CD4-positive, alpha-beta T cell treated with Interleukin-15 for 4 hours (primary cell): ENCODE measurements at places on chromosomes 7 and 10.

DNA sequence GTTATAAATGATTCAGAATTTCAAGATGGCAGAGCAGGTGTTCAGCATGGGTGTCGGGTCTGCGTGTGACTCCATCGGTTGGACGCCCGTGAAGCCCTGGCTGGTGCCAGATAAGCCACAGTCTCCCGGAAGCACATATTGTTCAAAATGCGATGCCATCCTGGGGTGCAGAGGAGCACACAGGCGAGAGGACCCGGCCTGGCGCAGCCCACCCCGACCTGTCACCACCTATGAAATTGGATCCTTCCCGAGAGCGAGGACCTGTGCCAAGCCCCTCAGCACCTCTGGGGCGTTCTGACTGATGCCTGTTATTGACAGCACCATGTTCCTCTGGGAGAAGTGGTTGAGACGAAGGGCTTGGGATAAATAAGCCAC is 110.1 kb downstream of the ACTR3B start:
- no peak for DNase-seq

- DNase-seq, result no peak
Observed at GRCh38 chr10:116925056-116925455, 75.8 kb downstream of the ENO4 start.

DNA sequence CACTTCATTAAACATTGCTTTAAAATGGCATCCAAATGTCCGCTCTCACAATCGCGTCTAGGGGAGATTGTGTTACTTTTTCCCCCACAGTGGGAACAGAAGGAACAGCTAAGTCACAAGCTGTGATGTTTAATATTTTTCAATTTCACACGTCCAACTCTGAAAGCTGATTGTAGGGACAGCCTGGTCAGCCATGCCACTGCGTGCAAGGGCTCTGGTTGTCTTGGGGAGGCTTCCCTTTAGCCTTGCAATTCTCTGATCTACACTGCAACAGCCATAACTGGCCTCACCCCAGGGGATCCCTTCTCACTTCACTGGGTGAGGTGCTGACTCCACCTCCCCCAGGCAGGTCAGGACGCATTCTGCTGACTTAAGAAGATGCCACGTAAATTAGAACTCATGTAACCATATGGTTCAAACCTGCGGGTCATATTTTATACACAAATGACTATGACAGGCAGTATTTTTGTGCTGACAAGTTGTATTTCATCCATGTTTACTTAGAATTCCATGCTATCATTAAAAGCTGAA is 425.2 kb upstream of the NFE2L3 start:
- DNase-seq, result no peak

- no peak for DNase-seq
Observed at GRCh38 chr7:91556956-91557650, 292.9 kb downstream of the FZD1 start.

DNA sequence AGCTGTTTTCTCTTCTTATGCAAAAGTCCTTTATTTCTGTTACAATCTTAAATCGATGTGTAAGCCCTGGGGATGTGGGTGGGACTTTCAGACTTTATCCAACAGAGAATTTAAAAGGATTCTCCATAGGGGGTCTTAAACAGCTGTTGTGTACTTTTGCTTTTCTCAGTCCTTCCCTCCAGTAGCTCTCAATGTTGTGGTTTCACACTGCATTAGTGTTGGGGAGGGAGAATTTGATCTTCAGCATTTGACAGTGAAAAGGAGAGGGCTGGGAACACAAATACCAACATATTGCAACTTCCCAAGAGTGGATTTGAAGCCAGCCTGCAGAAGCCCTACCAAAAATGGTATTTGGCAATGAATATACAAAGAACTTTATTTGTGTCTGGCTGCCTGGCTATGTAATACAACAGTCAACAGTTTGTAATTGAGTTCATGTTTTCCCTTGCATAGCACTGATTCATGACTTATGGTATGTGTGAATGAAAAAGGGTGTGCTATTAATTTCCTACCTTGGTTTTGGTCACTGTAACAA is 80.1 kb upstream of the CAPZA2 start:
- no peak for DNase-seq
